ENCODE measurements at places on chromosomes 5 and 9.
A peak's percentile ranks its signal among the peaks of the same experiment; 100 is the strongest.

GRCh38 chr5:116476897-116477537 is 97.6 kb downstream of the SEMA6A start:
- DNase-seq, result no peak

DNA sequence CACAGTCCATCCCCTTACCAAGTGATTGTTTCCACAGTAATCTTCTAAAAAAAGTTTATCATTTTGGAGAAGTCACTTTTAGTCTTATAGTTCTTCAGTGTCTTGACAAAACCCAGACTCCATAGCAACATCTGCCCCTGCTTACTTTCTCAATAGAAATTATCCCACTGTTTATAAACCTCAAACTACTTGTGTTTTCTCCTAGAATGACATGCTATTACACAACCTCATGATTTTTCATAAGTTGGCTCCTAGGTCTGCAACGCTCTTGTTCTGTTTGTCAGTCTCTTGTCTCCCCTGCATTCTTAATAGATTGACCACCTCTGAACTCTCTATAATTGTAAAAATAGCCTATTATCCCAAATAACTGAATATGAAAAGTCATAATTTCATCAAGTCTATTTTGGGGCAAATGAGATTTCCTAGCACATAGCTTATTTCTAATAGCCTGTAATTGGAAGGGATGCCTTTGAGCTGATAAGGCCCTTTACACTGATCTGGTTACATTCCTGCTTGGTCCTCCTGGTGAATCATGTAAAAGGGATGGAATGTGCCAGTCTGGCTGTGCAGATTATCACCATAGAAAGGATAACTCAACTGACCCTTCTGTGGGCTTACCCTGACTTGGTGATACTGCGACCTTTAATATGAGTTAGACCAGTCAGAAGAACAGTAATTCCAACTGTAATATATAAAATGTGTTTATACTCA is 69.6 kb downstream of the CHSY3 start:
- no peak for DNase-seq

GRCh38 chr5:82365026-82365425 is 86.9 kb upstream of the RPS23 start:
- DNase-seq, result no peak

DNA sequence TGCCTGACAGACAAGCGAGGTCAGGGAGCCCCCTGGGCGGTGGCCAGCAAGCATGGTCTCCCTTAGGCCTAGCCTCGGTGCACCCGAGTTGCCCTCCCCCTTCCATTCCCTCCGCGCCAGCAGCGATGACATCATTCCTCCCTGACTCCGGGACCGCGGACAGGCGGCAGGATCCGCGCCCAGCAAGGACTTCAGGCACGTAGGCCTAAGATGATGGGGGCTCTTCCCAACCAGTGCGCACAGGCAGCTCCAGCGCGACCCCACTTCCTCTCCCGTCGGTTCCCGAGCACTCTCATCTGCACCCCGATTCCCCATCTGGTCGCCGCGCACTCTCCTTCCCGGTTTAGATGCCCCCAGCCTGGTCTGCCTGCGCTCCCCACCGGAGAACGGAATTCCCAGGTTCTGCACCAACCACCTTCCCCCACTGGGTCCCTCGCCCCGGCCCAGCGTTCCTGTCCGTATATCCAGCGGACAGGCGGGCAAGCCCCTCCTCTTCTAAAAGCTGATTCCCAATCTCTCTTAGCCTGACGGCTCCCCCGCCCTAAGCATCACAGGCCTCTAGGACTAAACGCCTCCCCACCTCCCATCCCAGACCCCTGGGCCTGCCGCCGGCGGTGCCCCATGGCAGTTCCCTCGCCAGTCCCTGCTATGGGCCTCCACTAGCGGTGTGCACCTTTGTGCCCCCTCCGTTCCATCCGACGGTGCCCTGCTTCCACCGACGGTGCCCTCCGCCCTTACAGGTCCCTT is 931 bp downstream of the FAM219A start:
- peak; percentile 65 for DNase-seq

GRCh38 chr5:85533341-85534047 is 1084.2 kb upstream of the COX7C start:
- DNase-seq, result peak; percentile 93

GRCh38 chr9:106892632-106893031 is 29.7 kb downstream of the ZNF462 start:
- no peak for DNase-seq

DNA sequence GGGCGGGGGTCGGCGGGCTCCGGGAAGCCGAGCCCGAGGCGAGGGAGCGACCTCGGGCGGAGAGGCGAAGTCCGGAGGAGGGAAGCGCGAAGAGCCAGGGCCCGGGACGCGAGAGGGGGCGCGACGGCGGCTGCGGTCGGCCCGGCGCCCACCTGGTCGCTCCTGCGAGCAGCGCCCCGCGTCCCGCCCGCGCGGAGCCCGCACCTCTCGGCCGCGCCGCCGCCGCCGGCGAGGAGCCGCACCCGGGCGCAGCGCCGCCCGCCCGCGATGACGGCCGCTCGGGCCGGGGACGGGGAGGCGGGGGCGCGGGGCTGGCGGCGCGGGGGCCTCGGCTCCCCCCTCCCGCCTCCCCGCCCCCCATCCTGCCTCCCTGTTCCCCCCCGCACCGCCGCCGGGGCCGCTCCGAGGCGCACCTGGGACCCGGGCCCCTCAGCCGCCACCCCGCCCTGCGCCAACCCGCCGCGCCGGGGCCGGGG is 2.6 kb downstream of the NR5A1 start:
- no peak for DNase-seq

DNA sequence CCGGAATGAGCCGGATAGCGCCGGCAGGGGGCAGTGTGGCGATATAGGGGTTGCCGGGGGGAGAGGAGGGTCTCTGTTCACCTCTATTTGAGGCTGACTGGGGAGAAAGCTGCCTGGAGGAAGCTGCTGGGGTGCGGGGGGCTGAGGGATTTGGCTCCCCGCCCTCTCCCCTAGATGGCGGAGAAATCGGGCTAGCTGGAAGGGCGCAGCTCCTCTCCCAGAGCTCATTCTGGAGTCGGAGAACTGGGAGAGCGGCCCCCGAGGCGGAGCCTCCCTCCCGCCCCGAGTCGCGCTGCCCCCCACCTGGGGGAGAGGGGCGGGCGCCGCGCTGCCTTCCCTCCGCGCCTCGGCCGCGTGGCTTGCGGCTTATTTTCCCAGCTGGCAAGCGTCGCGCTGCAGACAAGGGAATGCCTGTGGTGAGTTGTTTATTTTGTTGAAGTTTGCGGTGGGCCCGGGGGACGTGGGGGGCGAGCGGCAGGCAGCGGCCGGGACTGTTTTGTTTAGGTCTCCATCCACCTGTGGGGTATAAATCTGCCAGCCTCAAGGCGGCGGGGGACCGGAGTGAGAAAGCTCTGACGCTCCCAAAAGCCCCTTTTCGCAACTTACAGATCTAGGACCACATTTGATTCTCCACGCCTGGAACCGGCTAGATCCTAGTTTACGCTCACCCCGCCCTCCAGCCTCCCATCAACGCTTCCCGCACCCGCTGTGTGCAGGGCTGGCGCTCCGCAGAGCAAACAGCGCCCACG is 4.1 kb upstream of the RGMB start:
- peak; percentile 12 for DNase-seq

DNA sequence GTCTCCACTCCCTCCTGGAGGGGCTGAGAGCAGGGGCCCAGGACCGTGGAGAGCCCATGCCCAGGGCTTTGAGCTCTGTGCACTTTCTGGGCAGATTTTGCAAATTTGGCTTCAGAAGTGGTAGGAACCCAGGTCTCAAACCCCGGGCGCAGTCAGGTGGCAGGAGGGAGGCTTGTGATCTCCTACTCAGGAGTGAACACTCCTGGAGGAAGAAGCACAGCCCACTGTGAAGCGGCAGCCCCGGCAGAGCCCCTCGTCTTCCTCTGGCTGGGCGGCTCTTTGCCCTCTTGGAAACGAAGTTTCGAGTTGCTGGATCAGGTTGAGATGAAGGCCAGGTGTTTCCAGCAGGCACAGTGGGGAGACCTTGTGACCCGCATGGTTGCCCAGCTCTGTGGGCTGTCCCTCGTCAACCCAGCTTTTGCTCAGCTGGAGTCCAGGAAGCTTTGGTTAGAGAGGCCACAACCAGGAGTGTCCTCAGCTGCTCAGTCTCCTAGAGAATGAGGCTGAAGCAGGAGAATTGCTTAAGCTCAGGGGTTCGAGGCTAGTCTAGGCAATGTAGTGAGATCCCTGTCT is 48.5 kb downstream of the WNK2 start:
- no peak for DNase-seq

GRCh38 chr9:5062631-5063030 is 77.6 kb downstream of the JAK2 start:
- no peak for DNase-seq

DNA sequence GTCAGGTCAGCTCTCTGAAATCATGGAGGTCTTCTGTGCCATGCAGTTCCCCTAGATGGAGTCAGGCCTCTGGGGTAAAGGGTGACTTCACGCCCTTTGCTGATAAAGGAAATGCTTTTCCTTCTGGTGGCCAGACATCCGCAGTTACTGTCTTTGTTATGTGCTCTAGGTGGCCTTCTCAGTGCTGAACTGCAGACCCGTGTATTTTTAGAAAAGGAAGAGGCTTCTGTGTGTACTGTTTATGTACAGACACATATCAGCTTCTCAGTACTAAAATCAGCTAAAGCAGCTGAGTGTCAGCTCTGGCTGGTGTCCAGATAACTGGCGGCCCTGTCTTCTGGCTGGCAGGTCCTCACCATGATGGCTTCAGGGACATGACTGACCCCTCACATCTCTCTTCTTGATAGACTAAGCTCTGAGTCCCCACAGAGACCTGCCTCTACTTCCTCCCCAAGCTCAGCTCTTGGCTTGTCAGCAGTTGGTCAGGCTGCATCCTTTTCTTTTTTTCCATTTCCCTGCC is 75.3 kb downstream of the ARHGAP26 start:
- DNase-seq, result no peak

DNA sequence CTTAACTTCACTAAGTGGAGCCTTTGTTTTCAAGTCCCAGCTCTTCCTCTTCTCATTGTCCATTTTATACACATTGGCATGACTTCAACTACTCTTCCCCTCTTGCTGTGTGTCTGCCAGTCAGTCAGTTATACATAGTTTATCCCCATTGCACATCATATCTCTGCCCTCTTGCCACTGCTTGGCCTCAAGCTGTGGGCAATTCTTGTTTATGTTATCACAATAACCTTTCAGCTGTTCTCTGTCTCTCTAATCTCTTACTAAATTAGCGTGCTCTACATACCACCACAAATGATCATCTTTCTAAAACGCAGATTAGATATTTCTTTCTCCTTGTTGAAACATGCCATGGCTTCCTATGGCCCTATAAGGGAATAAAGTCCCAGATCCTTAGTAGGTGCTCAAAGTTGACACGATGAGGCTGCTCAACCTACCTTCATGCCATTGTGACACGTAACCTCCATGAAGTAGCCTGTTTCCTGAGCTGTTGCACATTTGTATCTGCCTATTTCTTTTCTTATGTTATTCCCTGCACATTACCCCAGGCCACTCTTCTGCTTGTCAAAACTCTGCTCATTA is 239.3 kb downstream of the GAS1 start:
- no peak for DNase-seq

- DNase-seq, result no peak
Measured at GRCh38 chr5:160750938-160751657, 100.9 kb downstream of the ATP10B start.

- no peak for DNase-seq
Measured at GRCh38 chr5:115384587-115385375, 88.3 kb upstream of the CCDC112 start.

GRCh38 chr5:169011009-169011408 is 289.9 kb downstream of the SLIT3 start:
- DNase-seq, result no peak

DNA sequence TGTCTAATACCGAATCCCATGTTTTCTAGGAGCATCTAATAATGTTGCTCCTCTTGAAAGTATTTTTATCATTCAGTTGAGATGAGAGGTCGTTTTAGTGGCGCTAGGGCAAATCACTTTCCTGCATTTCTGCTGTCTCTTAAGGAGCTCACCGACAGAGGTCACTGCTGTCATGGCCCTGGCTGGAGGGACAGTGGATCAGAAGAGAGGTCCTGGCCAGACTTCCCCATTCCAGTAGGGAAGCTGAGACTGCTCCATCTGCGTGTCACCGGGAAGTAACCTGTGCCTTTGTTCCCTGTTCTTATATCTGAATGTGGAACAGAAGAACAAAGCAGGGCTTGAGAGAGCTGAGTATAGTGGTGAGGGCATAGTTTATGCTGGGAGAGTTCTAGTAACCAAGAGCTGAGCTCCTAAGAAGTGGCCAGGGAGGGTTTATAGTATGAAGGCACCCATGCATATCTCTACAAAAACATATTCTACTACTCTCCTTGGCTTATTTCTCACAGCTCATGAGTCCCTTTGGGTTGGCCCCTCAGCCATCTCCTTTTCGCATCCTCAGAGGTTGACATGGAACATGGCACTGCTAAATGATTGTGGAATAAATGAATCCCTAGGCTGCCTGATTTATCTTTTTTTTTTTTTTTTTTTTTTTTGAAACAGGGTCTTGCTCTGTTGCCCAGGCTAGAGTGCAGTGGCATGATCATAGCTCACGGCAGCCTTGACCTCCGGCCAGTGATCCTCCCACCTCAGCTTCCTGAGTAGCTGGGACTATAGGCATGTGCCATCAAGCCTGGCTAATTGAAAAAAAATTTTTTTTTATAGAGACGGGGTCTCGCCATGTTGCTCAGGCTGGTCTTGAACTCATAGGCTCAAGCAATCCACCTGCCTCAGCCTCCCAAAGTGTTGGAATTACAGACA is 27.2 kb downstream of the ATP6V0E1 start:
- no peak for DNase-seq

DNA sequence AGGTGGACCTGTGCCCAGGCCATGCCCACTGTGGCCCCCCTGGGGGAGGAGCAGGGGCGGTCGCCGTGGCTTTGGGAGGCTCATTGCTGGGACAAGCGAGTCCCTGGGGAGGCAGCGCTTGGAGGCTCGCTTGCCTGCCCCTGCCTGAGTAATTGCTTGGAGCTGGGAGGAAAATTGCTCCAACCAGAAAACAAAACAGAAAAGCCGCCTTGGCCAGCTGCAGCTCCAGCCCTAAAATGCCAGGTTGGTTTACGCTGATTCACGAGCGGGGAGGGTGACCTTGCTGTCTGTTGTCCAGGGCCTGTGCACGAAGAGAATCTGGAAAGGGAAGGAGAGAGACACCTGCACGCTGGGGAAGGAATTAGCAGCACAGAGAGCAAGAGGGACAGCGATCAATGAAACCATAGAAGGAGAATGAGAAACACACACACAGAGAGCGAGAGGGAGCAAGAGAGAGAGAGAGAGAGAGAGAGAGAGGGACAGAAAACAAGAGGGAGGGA is 25.3 kb downstream of the NTNG2 start:
- DNase-seq, result no peak
